Aorta (tissue), 5 donors: ENCODE measurements at places on chromosomes 4 and X. TPM values are rescaled to one million over a fixed set of nuclear protein-coding genes. Genes with fewer than 3 reads are reported as not detected.

- no peak for DNase-seq
These were observed 58.1 kb downstream of the MAML3 start for GRCh38 chr4:140095694-140096482.

DNA sequence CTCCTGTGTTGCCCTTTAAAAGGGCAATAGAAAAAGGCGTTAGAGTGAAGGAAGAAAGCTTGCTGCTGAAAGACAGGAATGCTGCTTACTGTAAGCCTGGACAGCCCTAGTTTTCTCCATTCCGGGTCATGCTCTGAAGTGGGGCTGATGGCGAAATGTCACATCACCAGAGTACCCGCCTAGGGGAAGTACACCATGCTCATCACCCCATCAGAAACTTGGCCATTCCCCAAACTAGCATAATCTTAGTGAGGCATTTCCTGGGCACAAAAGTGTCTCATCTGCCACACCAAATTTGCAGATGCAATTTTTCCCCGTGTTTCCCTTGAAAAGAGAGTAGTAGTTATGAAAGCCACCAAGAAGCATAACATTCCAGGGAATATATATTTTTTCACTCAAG, 47.8 kb upstream of the CAMK2D start:
- DNase-seq, result no peak

Gene RBMX2
- 50.3 TPM for polyA plus RNA-seq

DNA sequence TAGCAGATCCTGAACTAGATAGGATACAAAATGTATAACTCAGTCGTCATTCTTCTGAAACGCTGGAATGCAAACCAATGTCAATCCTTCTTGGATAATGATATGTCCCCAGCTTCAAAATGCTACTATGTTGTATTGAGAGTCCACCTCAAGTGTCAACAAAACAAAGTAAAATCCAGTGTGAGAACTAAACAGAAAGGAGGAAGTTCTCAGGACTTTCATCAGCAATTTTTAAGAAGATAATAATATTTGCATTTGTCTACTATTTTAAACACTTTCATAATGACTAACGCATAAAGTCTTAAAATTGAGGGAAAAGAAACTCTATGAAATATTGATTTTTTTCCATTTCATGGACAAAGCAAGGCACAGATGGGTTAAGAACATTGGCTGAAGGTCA, 36.3 kb downstream of the SOD3 start:
- no peak for DNase-seq

DNA sequence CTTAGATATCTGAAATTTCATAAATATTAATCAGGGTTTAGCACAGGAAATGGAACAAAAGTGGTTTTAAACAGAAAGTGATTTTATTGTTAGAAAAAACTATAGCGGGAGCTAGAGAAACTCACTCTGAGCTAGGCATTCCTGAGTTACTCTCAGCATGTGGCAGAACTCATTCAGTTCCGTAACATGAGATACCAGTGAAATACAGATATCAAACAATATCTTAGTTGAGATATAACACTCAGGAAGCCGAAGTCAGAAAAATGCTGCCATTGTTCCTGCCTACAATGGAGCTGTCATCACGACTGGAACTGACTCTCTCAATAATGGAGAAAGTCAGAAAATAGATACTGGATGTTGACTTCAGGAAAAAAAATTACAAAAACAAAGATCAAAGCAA, 1428.7 kb downstream of the PCDH18 start:
- DNase-seq, result no peak

GRCh38 chr4:124133753-124134152, 578.8 kb downstream of the ANKRD50 start:
- no peak for DNase-seq

GRCh38 chrX:39688576-39689375, 409.0 kb downstream of the BCOR start:
- peak; percentile 85 for DNase-seq

GRCh38 chr4:14769993-14770392, 232.3 kb upstream of the CPEB2 start:
- no peak for DNase-seq

Gene STK32B
- 1.5 TPM for polyA plus RNA-seq

DNA sequence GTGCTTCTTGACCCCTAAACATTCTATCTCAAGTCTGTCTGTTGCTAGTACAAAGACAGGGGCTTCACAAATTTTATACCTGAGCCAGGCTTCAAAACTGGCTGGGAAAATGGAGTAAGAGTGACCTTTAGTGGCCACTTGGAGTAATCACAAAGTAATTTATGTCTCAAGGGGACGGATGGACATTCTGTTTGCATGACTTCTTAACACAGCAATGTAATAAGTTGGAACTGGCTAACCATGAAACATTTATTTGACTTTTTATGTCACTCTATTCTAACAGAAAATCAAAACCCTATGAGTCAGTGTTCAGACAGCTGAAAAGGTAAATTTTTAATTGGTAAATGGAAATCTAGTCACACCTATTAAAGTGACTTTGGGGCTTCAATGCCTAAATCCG, 600.6 kb downstream of the ANKRD50 start:
- DNase-seq, result no peak
